Liver (tissue), 10 donors: ENCODE measurements at places on chromosomes 13 and 19. TPM values are rescaled to one million over a fixed set of nuclear protein-coding genes. Genes with fewer than 3 reads are reported as not detected.

GRCh38 chr19:33815380-33816340 is 19.0 kb downstream of the KCTD15 start:
- H3K27me3 ChIP-seq: no peaks in the 10 kb centered on the region
- peak; percentile 14 for DNase-seq
- H3K27ac ChIP-seq: no peak overlapping the region
- no peak overlapping the region for H3K4me3 ChIP-seq

DNA sequence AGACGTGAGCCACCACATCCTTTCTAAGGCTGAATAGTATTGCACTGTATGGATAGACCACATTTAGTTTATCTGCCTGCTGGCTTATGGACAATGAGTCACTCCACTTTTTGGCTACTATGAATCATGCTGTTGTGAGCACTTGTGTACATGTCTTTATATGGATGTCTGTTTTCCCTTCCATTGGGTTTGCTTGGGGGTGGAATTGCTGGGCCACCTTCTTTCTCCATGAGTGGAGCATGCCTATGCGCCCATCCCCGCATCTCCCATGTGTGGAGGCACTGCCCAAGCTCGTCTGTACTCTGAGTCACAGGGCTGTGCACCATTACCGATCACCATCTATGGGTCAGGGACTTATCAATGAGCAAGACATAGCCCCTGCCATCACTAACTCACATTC is 127.2 kb upstream of the GJB6 start:
- no peaks in the 10 kb centered on the region for H3K27me3 ChIP-seq
- H3K36me3 ChIP-seq: no peaks in the 10 kb centered on the region

DNA sequence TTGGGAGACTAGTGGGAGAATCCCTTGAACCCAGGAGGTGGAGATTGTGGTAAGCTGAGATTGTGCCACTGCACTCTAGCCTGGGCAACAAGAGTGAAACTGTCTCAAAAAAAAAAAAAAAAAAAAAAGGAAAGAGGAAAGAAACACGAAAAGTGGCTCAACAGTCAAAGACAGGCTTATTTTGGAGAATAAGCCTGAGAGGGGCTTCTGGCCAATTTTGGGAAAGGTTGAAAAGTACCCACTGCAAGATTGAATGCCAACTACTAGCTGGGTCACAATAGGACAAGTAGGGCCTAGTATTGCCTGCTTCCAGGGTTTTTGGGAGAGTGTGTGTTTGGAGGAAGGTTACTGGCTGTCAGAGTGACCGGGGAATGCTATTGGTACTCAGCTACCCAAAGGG is 17.2 kb downstream of the FBXO17 start:
- H3K27ac ChIP-seq: no peak overlapping the region
- no peaks in the 10 kb centered on the region for H3K36me3 ChIP-seq
- no peaks in the 10 kb centered on the region for H3K27me3 ChIP-seq
- no peak for DNase-seq
- peaks cover 12% of the 10 kb centered on the region for H3K4me1 ChIP-seq
- no peak overlapping the region for H3K4me3 ChIP-seq

DNA sequence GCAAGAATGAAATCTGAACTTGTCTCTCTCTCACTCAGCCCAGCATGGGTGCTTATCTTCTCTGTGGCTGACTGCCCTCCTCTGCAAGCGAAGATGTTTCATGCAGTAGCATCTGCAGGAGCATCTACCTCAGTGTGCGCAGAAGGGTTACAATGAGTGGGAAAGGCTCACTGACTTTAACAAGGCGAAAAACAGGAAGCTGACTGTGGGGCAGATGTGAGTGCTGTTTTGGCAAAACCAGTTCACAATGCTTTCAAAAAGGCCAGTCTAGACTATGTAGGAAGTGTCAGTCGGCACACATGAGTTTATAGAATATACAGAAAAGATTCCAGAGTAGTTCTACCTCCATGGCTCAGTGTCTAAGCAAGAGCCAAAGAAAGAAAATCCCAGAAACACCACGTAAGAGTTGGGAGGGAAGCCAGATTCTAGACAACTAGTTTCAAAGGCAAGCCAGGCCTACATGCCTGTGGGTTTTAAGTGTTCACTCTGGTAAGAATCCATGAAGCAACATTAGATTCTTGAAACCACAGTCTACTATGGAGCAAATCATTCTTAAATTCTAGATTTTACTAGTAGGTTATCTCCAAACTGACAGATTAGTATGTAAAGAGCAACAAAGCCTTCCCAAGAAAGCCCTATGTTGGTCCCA is 124.5 kb downstream of the ABCC4 start:
- DNase-seq: no peak
- H3K4me3 ChIP-seq: no peak overlapping the region
- no peak overlapping the region for H3K27ac ChIP-seq
- H3K27me3 ChIP-seq: no peaks in the 10 kb centered on the region
- no peaks in the 10 kb centered on the region for H3K4me1 ChIP-seq
- H3K36me3 ChIP-seq: no peaks in the 10 kb centered on the region

DNA sequence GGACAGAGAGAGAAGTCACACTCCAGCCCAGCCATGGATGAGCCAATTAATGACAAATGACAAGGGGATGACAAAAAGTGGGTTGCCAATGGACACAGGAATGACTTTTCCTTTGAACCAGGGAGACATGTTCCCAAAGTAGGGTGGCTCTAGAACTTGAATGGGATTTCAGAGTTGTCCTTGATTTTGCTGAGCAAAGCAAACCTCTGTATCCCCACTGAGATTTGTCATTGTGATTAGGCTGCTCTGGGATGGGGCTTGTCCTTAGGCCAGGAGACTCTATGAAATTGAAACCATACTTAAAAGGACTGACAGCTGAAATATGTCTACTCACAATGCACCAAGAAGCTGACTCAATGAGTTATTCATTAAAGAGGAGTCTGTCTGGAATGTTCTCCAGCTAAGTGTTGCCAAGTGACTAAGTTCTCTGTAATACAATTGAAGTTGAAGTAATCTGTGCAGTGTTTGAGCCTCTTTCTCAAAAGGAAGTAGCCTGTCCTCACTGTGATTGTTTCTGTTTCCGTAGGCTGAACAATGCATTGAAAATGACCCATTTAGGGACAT is 69.0 kb upstream of the PCDH9 start:
- no peak for DNase-seq
- no peaks in the 10 kb centered on the region for H3K4me1 ChIP-seq
- H3K27ac ChIP-seq: no peak overlapping the region
- H3K36me3 ChIP-seq: no peaks in the 10 kb centered on the region
- H3K4me3 ChIP-seq: no peak overlapping the region
- no peaks in the 10 kb centered on the region for H3K27me3 ChIP-seq

- no peaks in the 10 kb centered on the region for H3K36me3 ChIP-seq
- no peak overlapping the region for H3K27ac ChIP-seq
- DNase-seq: no peak
- no peak overlapping the region for H3K4me3 ChIP-seq
These were observed 122.4 kb upstream of the MAB21L1 start for GRCh38 chr13:35598790-35599369.

DNA sequence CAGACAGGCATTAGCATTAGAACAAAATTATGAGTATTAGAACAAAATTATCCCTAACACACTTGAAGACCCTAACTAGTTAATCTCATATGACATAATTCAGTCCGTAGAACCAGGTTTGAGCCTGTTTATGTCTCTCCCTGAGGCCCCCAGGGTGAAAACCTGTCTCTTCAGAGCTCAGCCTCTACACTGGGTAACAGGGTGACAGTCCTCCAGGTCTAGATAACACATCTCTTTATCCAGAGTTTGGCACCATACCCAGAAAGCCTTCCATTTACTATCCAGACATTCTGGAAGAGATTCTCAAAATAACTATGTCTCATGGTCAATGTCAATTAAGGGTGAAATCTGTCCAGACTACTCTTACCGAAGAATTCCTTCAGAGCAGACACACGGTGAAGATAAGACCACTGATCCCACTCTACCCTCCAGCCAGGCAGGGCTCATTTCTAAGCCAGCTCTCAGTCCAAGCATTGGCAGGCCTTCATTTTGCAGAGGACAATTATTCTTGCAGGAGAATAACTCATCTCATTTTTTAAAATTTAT is 1195.3 kb downstream of the EFNB2 start:
- no peak for DNase-seq
- no peak overlapping the region for H3K27ac ChIP-seq
- H3K27me3 ChIP-seq: no peaks in the 10 kb centered on the region
- H3K4me1 ChIP-seq: no peaks in the 10 kb centered on the region
- H3K36me3 ChIP-seq: no peaks in the 10 kb centered on the region

- no peaks in the 10 kb centered on the region for H3K27me3 ChIP-seq
- no peaks in the 10 kb centered on the region for H3K36me3 ChIP-seq
- H3K4me3 ChIP-seq: peak overlapping the region; percentile 34
- no peak overlapping the region for H3K27ac ChIP-seq
These were observed 115.8 kb downstream of the ZNF675 start for GRCh38 chr19:23571175-23571574.

DNA sequence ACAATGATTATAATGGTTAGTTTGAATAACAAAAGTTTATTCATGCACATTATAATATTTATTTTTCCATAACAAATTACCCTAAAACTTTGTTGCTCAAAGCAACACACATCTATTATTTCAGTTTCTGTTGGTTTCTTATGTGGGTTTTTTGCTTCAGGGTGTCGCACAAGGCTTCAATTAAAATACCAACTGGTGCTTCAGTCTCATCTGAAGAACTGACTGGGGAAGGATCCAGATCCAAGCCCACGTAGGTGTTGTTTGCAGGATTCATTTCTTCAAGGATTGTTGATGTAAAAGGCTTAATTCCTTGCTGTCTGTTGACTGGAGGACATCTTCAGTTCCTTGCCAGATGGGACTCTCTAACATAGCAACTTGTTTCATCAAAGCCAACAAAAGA is 747.2 kb upstream of the PCDH20 start:
- H3K27ac ChIP-seq: no peak overlapping the region
- no peaks in the 10 kb centered on the region for H3K27me3 ChIP-seq
- no peak for DNase-seq
- H3K36me3 ChIP-seq: no peaks in the 10 kb centered on the region
- no peaks in the 10 kb centered on the region for H3K4me1 ChIP-seq
- H3K4me3 ChIP-seq: no peak overlapping the region

GRCh38 chr13:33257841-33258807 is 27.4 kb downstream of the STARD13 start:
- no peak overlapping the region for H3K4me3 ChIP-seq
- DNase-seq: no peak
- peak overlapping the region; percentile 90 for H3K27ac ChIP-seq
- H3K27me3 ChIP-seq: no peaks in the 10 kb centered on the region
- peaks cover 42% of the 10 kb centered on the region for H3K4me1 ChIP-seq

DNA sequence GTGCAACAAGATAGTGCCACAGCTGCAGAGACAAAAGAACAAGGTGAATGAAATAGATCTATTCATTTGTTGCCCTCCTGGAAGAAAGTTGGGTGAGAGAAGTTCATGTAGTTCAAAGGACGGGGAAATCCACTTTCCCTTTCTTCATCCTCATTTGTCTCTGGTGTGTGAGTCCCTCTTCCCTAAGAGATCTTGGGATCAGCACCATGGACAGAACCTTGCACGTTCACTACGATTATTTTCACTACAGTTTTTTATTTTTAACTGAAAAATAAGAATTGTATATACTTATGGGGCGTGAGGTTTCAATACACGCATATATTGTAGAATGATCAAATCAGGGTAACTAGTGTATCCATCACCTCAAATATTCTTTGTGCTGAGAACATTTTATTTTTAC is 29.2 kb downstream of the NLRP5 start:
- H3K36me3 ChIP-seq: no peaks in the 10 kb centered on the region
- H3K4me3 ChIP-seq: no peak overlapping the region
- no peak overlapping the region for H3K27ac ChIP-seq
- DNase-seq: no peak
- H3K4me1 ChIP-seq: no peaks in the 10 kb centered on the region
- no peaks in the 10 kb centered on the region for H3K27me3 ChIP-seq

DNA sequence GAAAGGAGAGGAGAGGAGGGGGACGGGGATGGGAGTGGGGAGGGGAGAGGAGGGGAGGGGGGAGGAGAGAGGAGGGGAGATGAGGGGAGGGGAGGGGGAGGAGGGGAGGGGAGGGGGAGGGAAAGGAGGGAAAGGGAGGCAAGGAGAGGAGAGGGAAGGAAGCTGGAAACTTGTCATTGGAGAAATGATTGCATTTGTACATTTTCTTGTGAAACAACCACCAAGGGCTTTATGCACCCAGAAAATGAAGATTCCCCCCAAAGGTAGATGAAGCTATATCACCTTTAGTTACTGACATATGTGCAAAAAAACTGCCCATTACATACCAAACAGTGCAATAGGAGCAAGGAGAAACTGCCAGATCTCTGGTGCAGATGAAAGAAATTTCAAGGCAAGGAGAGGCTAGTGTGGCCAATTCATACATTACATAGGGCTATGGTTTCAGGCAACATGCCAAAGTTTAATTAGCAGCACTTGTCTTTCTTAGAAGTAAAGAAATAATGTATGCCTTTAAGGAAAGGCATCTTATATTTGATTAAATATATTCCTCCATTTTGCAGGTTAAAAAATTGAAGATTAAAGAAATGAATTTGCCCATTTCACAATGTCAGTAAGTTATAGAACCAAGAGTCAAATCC is 49.5 kb upstream of the STK24 start:
- no peaks in the 10 kb centered on the region for H3K36me3 ChIP-seq
- no peaks in the 10 kb centered on the region for H3K27me3 ChIP-seq
- H3K27ac ChIP-seq: no peak overlapping the region
- no peaks in the 10 kb centered on the region for H3K4me1 ChIP-seq

DNA sequence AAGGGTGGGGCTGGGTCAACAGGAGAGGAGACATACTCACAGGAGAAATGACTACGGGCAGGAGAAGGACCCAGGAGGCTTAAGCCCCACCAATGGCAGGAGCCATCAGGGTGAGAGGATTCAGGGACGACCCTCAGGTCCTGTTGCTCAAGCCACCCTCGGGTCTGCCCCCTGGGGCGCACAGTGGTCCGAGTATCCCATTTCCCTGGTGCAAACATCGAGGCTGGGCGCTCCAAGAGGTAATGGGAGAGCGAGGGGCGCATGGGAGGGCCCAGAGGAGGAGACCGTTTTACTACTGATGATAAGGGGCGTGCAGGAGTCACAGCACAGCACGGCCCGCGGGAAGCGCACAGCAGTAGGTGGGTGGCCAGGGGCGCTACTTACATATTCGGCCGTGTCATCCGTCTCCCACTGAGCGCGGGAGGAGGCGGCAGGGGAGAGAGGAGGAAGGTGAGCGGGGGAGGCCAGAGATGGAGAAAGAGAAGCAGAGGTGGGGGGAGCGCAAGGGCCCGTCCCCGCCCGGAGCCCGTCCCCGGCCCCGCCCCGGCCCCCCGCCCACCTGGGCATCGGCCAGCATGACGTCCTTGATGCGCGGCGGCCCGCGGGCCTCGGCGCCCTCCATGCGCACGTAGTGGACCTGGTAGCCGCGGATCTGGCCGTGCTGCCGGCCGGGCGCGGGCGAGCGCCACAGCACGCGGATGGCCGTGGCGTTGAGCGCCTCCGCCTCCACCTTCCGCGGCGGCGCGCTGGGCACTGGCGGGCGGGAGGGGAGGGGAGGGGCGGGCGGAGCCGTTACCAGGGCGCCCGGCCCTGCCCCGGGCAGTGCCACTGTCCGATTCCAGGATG is 111.5 kb downstream of the PTPRS start:
- H3K27ac ChIP-seq: no peak overlapping the region
- H3K4me1 ChIP-seq: no peaks in the 10 kb centered on the region
- H3K36me3 ChIP-seq: no peaks in the 10 kb centered on the region
- no peak overlapping the region for H3K4me3 ChIP-seq
- no peak for DNase-seq

DAPK3 gene
- total RNA-seq: 29.5 TPM

PCDH9 gene
- total RNA-seq: 4.0 TPM

TMPRSS9 gene
- total RNA-seq: 24.8 TPM
